ENCODE measurements at places on chromosomes 2 and 18.
A peak's percentile ranks its signal among the peaks of the same experiment; 100 is the strongest.

DNA sequence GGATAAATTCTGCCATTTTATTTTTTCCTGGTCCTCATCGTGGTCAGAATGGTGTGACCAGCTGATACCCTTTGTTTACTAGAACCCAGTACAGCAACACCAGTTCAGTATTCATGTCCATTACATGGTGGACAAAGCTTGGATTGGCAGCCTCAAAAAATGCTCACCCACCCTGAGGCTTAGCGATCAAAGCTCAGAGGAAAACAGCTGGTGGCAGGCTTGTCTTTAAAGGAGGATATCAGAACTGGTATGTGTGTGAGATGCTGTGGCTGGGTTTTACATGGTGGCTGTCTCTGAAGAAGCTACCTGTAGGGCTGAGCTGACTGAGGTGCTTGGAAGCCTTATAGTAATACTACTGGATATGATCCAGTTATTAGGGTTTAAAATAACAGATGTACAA, 471.1 kb upstream of the MEX3C start:
- DNase-seq, result no peak

- DNase-seq, result no peak
These were observed 5.0 kb downstream of the C1D start for GRCh38 chr2:68057658-68058396.

- DNase-seq, result no peak
These were observed 1.6 kb upstream of the GPR17 start for GRCh38 chr2:127644066-127645025.

- no peak for DNase-seq
These were observed 98.5 kb downstream of the CCDC141 start for GRCh38 chr2:178951266-178952006.

- DNase-seq, result no peak
These were observed 94.8 kb upstream of the SEC11C start for GRCh38 chr18:59044855-59045254.

DNA sequence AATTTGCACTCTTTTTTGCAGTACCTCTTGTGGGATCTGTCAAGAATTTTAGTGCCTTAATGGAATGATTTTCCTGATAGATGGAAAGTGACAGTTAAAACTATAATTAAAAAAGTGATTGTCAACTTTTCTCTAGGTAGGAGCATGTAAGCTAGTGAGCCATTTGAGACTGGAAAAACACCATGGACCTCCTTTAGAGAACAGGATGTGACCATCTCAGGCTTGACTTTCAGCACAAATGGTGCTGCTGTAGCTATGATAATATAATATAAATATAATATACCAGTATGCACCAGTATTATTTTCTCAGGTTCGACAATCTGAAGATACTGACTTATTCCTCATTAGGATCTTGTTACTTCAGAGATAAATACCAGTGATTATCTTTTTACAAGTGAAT, 27.8 kb downstream of the ZNF236 start:
- no peak for DNase-seq

DNA sequence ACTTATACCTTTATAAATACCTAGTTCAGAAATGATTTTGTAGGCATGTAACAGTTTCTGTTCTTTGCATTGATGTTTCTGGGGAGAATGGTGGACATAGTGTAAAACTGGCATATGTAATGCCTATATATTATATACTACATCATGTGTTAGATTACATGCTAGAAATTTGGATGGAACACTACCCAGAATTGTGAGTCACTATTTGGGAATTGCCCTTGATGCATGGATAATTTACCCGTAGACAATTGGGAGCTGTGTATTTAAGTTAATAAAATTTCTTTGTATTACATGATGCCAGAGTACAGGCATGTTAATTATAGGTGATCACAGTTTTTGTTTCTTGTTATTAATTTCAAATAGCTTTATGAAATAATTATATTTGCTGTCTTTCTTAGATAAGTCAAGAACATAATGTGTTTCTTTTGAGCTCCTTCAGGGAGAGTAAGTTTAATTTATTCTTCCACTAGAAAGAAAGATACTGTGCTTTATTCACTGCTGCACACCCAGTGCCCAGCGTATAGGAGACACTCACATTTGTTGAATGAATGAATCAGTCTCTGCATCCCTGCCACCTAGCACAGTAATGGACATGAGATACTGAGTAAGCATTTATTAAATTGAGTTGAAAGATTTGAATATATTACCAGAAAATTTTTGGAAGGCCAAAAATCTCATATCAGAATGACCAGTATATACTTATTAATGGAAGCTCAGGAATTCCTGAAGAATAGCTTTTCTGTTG, 16.9 kb downstream of the ACSL3 start:
- no peak for DNase-seq

DNA sequence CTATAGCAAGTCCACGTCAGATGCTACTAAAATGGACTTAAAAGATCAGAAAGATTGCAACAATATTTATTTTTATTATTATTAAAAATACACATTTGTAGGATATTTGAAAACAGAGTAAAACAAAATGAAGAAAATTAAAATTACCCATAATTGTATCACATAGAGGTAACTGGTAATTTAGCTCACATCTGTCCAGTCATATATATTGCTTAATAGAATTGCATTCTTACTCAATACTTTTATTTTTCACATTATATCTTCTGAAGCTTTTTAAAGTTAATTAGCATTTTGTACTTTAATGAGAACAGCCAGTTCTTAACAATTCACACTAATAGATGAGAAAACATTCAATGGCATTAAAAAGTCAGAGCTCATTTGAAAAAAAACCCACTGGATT, 11.5 kb upstream of the RNF144A start:
- DNase-seq, result no peak

DNA sequence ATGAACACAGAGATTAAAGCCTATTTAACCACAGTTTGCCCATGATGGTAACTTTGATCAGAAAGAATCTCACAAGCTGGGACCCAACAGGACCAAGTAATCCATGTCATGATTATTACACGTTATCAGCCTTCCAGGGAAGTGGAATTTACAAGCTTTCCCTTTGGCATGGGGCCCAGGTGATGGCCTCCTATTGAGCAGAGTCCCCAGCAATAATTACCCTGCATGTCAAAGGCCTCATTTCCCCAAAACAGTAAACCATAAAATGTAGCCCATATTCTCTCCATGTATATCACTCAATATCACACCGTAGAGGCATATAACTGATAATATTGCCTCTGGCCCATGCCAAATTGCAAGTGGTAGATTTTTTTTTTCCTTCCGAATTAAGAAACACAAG, 38.9 kb downstream of the PRKRA start:
- no peak for DNase-seq

- DNase-seq, result no peak
These were observed 67.8 kb upstream of the MAP4K3 start for GRCh38 chr2:39504790-39505335.

DNA sequence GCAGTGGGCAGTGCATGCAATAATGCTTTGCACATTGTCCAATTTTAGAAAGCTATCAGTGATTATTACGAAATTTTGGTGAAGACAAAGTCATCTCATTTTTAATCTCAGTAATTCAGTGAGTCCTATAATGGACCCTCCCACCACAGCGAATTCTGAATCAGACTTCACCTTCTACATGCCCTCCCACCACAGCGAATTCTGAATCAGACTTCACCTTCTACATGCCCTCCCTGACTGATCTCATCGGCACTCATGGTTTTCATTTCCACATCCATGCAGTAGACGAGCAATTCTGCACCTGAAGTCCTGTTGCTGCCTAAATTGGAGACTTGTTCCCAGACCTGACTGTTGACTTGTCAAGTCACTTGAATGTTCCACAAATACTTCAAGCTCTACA, 522.3 kb downstream of the EIPR1 start:
- no peak for DNase-seq

GRCh38 chr2:12605936-12606335, 110.8 kb upstream of the TRIB2 start:
- no peak for DNase-seq

- no peak for DNase-seq
These were observed 103.8 kb upstream of the CDC42EP3 start for GRCh38 chr2:37774976-37775907.

GRCh38 chr2:217151509-217152206, 291.8 kb upstream of the TNP1 start:
- DNase-seq, result no peak

DNA sequence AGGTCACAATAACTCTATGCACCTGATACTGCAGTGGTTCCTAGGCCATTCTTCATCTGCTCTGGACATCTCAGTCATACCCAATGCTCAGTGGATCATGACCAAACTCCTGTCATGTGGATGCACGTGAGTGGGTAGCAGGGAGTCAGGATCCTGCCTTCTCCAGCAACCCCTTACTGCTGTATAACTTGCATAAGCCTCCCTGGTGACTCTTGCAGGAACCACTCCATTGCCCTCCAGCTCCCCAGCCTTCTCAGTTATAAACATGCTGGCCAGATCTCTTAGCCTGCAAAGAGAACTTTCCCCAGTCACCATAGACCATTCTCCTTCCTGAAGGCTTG, 98.6 kb upstream of the ZNF397 start:
- no peak for DNase-seq

DNA sequence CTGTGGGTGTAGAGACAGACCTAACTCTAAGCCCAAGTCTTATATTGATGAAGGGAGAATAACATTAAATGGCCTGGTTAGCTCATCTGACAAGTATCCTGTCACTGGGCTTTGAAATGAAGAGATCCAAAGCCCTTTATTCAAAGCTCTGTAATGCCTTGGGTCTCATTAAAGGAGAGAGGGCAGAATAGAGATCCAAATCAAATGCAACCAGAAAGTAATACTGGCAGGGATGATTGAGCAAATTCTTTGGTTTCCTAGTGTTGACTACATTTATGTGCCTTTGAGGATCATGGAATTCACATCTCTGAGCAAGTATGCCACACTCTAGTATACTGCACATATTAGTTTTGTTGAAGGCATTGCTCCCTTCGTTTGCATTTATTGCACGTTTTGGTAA, 147.9 kb upstream of the CAVIN2 start:
- no peak for DNase-seq

- peak; percentile 45 for DNase-seq
These were observed 208.0 kb upstream of the FBXO11 start for GRCh38 chr2:48114256-48114655.

DNA sequence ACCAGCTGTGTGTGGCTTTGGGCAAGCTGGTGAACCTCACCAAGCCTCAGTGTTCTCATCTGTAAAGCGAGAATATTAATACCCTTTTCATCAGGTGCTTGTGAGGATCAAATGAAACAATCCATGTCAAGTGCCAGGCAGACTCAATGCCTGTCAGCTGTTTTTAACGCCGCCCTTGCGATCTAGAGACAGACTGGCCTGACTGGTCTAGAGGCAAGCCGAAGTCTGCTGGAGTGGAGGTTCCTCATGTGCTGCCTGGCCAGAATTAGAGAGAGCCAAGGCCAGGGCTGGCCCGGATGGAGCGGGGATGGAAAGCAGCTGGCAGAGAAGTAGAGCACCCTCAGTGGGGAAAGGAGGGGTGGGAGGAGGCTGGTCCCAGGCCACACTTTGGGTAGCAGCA, 74.5 kb upstream of the B3GNT7 start:
- DNase-seq, result no peak

DNA sequence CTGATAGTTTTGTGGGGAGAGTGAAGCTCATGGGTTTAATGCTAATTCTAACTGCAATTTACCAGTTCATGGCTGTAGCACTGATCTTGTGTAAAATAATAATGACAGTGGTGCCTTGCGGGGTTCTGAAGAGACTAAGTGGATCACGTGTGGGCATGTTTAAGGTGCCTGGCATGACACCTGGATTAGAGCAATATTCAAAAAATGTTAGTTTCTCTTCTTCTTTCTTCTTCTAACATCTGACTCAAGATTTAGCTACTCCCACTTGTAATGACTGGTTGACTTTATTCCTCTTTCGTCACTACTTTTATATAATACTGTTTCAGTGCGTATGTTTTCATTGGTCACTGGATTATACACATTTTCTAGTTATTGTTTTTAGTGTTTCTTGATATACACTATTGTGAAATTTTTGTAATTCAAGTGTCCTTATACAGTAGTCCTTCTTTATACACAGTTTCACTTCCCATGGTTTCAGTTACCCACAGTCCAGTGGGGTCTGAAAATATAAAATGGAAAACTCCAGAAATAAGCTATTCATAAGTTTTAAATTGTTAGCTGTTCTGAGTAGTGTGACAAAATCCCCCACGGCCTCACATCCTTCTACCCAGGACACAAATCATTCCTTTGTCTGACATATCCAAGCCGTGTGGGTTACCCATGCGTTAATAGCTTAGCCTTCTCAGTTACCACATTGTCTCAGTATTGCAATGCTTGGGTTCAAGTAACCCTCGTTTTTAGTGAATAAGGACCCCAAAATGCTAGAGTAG, 662.2 kb upstream of the CNTNAP5 start:
- DNase-seq, result no peak

- DNase-seq, result no peak
These were observed 659.0 kb upstream of the CDH7 start for GRCh38 chr18:65091744-65092329.

DNA sequence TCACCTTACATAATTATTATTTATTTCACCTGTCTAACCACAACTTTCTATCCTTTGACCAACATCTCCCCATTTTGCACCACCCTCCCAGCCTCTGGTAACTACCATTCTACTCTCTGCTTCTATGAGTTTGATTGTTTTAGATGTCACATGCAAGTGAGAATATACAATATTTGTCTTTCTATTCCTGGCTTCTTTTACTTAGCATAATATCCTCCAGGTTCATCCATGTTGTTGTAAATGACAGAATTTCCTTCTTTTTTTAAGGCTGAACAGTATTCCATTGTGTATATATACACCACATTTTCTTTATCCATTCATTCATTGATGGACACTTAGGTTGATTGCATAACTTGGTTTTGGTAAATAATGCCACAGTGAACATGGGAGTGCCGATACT, 24.0 kb downstream of the PPM1B start:
- DNase-seq, result no peak
